ENCODE measurements at places on chromosomes 12 and 14.

- DNase-seq, result no peak
These were observed 61.8 kb downstream of the LRRK2 start for GRCh38 chr12:40286583-40286982.

GRCh38 chr12:47017901-47018475 lies 61.4 kb upstream of the PCED1B start:
- DNase-seq, result peak; percentile 49

GRCh38 chr14:68729556-68729955 lies 63.3 kb downstream of the ZFP36L1 start:
- no peak for DNase-seq

DNA sequence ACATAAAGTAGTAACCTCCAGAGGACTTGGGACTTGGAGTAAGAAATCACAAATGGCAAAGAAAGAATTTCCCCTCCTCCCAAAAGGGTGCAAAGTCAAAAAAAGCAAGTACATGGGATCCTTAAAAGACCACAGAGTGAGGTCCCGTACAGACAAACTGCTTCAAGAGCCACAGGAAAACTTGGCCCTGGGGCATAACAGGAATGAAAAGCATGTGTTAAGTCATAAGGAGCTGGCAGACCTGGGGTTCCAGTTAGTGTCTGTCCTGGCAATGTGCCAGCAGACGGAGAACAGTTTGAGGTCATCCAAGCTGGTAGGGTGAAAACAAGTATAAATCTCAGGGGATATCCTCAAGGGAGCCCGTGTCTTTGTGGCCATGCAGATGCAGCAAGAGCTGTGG lies 73.2 kb downstream of the HSD17B6 start:
- DNase-seq, result peak; percentile 37

DNA sequence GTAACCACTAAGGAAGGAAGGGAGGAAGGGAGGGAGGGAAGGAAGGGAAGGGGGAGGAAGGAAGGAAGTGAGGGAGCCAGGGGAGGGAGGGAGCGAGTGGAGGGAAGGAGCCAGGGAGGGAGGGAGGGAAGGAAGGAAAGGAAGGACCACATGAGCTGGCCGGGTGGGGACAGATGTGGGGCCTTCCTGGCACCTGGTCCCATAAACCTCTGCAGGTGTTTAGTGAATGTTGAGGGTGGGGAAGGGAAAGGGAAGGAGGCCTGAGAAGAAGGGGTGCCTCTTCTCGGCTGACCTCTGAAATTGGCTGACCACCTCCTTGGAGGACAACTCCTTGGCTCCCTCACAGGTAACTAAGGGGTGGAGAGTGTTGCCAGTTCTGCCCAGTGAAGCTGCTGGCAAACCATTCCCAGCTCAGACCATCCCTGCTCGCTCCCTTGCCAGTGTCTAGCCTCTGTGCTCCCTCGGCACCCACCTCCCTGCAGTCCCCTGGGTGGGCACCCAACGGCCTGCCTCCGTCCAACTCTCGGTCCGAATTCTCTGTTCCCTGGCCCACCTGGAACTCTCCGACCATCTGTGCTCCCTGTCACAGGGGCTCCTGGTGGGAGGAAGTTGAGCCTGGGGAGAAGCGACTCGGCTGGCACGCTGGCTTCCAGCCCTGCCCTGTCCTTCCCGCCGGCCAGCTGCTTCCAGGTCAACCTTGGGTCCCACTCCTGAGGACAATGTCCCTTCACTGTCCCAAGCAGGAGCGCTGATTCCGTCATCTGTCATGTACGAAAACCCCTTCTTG lies 12.2 kb upstream of the PPP1R13B start:
- no peak for DNase-seq

DNA sequence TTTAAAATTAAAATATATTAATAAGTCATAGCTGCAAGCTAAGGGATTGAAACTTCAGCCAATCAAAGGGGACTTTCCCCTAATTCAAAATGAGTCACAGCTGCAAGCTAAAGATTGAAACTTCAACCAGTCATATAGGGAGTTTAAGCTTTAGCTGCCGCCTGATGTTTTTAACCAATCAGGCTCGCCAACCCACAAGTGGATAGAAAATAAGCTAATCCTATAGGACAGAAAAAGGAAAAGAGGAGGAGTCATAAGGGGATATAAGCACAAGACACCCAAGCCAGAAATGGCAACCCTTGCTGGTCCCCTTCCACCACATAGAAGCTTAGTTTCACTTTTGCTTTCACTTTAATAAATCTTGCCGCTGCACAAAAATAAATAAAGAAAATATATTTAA lies 1154.6 kb downstream of the GALC start:
- no peak for DNase-seq

GRCh38 chr14:96139879-96140278 lies 64.8 kb upstream of the BDKRB2 start:
- DNase-seq, result peak; percentile 49

- no peak for DNase-seq
These were observed 68.5 kb downstream of the FBXO34 start for GRCh38 chr14:55339770-55340169.

DNA sequence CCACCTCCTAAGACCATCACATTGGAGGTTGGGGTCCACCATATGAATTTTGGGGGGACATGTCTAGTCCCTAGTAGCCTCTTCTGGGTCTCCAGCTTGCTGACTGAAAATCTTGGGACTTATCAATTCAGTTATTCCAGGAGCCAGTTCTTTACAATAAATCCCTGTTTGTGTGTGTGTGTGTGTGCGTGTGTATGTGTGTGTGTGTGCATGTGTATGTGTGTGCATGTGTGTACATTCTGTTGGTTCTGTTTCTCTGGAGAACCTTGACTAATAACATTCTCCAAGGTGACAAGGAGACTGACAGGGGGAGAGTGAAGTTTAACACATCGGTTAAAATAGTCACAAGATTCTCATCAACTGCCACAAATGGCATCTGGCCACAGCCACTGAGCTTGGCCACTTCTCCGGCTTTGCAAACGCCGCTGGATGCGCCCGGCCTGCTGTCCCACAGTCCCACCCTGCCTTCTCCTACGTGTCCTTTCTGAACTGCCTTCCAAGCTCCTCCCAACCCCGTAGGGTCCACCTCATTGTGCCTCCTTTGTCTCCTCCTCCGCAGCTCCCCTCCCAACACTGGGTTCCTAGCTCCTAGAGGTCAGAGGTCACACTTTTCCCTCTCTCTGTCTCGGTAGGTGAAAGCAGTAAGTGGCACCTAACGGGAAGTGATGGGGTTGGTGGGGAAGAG lies 88.1 kb upstream of the DIO3 start:
- DNase-seq, result no peak

DNA sequence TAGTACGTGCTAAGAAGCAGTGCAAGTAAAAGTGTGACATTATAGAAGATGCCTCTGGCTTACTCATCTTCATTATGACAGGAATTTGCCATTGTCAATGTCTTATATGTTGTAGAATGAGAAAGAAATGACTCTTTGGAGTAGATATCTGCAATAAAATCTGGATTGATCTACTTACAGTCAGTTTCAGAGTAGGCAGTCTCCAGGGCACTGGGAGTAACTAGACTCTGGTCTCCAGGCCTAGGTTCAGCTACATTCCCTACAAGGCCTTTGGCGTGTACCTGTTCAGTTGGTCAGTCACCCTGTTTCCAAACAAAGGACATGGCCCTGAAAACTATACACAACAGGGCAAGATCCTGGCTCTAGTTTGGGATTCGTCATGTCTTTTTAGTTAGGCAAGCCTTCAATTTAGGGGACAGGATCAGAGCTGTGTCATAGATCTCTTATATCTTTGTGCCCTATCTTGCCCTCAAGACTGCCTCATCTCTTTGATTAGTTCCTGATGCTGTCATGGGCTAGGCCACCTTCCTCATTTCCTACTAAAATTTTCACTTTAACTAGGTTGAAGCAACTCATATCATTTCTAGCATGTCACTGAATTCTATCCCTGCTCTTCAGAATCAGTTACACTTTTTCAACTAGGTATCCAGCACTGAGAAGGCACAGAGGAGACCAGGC lies 410.0 kb downstream of the RAD51B start:
- no peak for DNase-seq

- no peak for DNase-seq
These were observed 99.1 kb downstream of the ALG10 start for GRCh38 chr12:34121360-34121759.

GRCh38 chr14:55070981-55071411 lies 19.5 kb downstream of the MAPK1IP1L start:
- DNase-seq, result no peak

DNA sequence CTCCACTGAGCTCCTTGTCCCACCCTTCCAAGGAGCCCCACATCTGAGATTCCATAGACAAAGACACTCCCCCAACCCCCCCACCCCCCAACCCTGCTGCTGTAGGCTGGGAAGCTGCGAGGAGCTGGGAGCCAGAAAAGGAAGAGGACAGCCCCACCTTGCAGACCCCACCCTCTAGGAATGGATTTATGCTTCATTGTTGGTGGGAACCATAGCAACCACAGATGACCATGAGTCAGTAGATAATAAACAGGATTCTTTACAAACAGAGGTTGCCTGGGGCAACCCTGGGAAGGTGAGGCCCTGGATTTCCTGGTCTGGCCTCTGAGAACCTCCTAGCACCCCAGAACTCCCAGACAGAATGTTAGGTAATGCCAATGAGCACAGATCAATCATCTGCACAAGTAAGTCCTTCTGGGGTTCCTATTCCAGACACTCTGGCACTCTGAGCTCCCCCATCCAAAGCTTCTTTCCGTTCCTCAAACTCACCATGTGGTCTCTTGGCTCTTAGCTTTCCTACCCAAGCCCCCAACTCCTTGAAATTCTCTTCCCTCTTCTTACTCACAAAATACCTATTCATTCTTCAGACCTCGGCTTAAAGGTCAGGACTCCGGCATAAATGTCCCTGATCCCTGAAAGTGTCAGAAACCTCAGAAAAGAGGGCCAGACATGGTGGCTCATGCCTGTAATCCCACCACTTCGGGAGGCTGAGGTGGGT lies 15.2 kb upstream of the PLEKHG6 start:
- peak; percentile 84 for DNase-seq

Measured in AG20443 (cell line).